ENCODE measurements at places on chromosomes 16 and 17.

DNA sequence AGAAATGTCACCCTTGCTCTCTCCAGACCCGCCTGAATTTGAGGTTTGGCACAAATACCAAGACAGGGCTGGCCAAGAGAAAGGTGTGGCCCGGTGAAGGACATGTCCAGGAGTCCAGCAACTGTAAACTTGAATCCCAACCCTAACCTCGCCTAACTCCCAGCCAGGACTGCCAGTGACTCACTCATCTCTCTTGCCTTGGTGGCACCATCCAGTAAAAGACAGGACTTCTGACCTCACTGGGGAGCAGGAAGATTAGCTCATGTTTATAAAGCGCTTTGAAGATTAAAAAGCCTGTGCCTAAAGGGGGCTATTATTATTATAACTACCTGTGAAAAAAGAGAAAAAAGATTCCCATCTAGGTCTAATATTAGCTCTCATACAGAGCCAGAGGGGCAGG, 335.3 kb downstream of the SOX9 start:
- no peak for DNase-seq

- no peak for DNase-seq
These were observed 32.0 kb downstream of the COTL1 start for GRCh38 chr16:84585886-84586285.

DNA sequence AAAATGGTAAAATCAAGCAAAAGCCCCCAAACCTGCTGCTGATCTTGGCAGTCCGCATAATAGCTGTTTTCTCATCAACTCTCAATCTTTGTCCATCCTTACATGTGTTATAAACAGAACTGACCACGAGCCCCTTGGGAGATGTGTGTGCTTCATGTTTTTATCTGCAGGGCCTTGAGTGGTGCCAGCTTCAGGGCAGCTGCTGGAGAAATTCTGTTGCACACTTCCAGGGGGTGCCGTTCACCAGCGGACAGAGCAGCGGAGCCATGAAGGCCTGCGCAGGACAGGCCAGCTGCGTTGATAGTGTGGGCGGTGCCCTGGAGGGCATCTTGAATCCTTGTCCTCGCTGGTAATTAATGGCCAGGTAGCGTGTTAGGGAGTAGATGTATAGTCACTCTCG, 20.1 kb downstream of the MPRIP start:
- no peak for DNase-seq

- DNase-seq: no peak
These were observed 13.8 kb upstream of the ABCC3 start for GRCh38 chr17:50620858-50621257.

DNA sequence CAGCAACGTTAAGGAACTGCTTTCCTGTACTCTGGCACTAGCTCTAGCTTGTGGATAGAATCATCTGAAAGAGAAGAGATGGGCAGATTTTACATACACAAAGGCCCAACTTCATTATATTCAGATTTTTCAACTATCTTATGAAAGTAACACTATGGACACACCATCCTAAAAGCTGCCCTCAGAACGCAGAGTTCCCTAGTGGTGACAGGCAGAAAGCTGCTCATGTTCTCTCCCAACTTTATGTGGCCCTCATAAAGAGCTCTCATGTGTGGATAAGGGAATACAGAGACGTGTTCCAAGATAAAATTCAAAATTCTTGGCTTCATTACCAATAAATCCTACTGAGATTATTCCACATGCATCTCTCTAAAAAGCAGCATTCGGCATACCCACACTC, 1.5 kb downstream of the CFAP20 start:
- no peak for DNase-seq

DNA sequence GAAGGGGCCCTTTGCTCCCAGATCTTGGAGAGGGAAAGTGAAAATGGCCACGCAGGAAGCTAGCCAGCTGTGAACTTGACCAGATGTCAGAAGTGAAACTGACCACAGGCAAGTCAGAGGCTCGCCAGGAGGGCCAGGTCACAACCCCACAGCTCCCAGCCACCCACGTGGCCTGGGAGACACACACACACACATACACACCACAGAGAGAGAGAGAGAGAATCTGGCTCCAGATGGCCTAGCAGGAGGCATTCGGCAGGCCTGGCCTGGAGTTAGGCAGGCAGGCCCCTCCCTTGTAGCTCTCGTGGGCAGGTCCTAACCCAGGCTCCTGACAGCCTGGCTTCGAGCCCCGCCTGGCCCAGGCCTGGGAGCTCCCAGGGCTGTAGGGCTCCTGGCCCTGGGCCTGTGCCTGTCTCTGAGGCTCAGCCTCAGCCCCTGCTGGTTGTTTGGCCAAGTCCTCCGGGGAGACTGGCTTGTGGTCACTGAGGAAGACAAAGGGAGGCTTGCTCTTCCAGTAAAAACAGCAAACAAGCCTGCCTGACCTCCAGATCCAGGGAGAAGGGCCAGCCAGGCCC, 20.2 kb downstream of the NGFR start:
- DNase-seq: no peak

- DNase-seq: no peak
These were observed 23.1 kb downstream of the KDM8 start for GRCh38 chr16:27226476-27226875.

- no peak for DNase-seq
These were observed 28.2 kb downstream of the SLC47A1 start for GRCh38 chr17:19561697-19562318.

GRCh38 chr16:1503110-1503955, 10.2 kb downstream of the TELO2 start:
- DNase-seq: no peak

GRCh38 chr16:57994778-57995177, 5.7 kb downstream of the ZNF319 start:
- DNase-seq: peak; percentile 15

GRCh38 chr17:70171159-70171558, 1.8 kb downstream of the KCNJ2 start:
- no peak for DNase-seq

- DNase-seq: no peak
These were observed 66.7 kb downstream of the PIGL start for GRCh38 chr17:16283705-16284104.

DNA sequence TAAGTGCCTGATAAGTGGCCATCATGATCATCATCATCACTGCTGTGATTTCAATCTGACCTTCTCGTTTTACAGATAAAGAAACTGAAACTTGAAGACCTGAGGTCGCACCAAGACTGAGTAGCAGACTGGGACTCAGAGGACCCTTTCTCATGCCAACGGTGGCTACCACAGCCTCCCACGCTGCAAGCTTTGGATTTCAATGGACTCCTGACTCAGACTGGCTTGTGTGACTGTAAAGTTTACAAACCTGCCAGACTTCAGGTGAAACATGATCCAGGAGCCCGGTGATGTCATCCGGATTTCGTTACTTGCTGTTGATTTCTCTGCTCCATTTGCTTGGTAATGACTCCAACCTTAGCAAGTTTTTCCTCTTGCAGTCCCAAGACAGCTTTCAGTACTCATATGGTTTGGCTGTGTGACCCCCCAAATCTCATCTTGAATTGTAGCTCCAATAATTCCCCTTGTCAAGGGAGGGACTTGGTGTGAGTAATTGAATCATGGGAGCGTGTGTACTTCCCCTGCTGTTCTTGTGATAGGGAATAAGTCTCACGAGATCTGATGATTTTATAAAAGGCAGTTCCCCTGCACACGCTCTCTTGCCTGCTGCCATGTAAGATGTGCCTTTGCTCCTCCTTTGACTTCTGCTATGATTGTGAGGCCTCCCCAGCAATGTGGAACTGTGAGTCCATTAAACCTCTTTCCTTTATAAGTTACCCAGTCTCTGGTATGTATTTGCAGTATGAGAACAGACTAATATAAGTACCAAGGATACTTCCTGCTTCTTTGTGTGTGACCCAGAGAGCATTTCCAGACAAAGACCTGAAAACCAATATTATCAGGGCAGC, 26.7 kb upstream of the IRX6 start:
- DNase-seq: no peak

GRCh38 chr16:66888647-66889615, 8.6 kb downstream of the PDP2 start:
- no peak for DNase-seq

- no peak for DNase-seq
These were observed 3.4 kb upstream of the CARD14 start for GRCh38 chr17:80166446-80166845.

GRCh38 chr17:30414486-30414885, 35.8 kb downstream of the CPD start:
- DNase-seq: no peak

Measured in effector memory CD4-positive, alpha-beta T cell (primary cell).